Subcutaneous preadipocyte (primary cell): ENCODE measurements at places on chromosomes 13 and 19. TPM values are rescaled to one million over a fixed set of nuclear protein-coding genes. Genes with fewer than 3 reads are reported as not detected.

Gene ZNF8
- total RNA-seq: 6.2 and 8.2 TPM in 2 replicates

Gene PSG11
- not detected in 2 replicates for total RNA-seq

Gene DACT3
- total RNA-seq: 1.1 and 2.2 TPM in 2 replicates

Gene SIGLEC7
- not detected in 2 replicates for total RNA-seq

Gene MUC16
- total RNA-seq: under 0.01 TPM in 1 of 2 replicates, not detected in the other

Gene MYO1F
- total RNA-seq: 0.20 and 0.73 TPM in 2 replicates

Gene ZNF83
- total RNA-seq: 34.5 and 38.5 TPM in 2 replicates

Gene NCAN
- under 0.01 TPM in 1 of 2 replicates, not detected in the other for total RNA-seq
